Caudate nucleus (tissue), 63 donors: ENCODE measurements at places on chromosomes 16 and 17.

DNA sequence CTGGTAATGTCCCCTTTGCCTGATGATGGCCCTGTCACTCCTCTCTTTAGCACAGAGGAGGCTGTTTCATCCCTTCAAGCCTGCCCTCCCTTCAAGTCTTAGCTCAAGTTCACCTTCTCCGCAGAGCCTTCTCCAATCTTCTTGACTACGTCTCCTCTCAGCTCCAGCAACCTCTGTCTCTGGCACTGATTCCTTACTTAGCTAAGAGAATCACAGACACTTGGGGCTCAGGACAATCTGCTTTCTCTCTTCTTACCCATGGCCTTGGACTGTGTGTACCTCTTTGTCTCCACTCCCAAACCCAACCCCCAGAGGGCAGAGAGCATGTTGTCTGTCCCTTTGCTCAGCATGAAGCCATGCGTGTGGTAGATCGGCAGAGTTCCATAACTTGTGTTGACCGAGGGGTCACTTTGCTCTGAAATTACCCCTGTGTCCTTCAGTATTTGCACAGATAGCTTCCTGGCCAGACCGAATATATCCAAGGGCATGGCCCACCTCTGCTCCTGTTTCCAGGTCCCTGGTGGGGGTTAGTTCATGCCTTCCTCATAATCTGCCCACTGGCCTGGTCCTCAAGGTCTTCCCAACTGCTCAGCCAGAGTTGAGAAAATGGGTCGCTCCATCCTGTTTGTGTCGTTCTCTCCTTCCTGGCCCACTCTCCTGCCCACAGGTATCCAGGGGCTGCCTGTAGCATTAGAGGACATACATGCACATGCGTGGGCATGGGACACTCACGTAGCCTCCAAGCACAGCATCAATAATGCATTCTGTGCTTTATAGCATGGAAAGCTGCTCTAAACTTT, 41.6 kb downstream of the MAPT start:
- DNase-seq = no peak

DNA sequence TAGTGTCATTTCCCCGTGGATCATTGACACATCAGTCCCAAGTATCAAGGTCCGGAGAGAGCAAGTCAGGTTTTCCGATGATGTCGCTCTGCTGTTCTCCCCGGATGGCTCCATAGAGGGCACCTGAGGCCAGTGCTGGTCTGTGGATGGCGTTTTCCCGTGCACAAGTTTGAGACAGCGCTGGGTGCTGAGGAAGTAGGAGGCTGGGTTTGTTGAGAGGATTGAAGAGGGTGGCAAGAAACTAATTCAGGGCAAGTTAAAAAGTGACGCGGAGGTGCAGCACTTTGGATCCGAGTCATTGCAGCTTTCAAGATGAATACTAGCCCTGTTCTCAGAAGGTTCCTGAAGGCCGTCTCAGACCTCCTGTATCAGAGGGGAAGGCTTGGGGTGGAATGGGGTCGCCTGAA, 7.7 kb downstream of the NUBP1 start:
- no peak for DNase-seq

- no peak for DNase-seq
Measured at GRCh38 chr17:48278760-48279491, 151.1 kb downstream of the SKAP1 start.

DNA sequence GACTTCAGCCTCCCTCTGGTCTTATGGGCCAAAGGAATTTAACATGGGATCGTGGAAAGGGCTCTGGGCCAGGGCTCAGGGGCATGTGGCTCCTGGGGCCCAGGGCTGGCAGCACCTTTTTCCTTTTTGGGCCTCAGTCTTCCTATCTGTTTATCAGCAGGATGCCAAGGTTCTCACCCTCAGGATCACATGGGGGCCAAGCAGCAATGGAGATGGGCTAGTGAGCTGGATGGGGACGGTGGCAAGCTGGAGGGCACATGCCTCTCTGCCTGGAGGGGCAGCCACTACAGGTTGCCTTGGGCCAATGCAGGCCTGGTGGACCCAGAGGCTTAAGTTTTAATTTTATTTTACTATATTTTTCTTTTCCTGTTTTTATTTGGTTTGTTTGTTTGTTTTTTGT, 95.4 kb downstream of the CYLD start:
- no peak for DNase-seq

- DNase-seq = no peak
Measured at GRCh38 chr16:69820926-69821541, 58.9 kb downstream of the WWP2 start.

DNA sequence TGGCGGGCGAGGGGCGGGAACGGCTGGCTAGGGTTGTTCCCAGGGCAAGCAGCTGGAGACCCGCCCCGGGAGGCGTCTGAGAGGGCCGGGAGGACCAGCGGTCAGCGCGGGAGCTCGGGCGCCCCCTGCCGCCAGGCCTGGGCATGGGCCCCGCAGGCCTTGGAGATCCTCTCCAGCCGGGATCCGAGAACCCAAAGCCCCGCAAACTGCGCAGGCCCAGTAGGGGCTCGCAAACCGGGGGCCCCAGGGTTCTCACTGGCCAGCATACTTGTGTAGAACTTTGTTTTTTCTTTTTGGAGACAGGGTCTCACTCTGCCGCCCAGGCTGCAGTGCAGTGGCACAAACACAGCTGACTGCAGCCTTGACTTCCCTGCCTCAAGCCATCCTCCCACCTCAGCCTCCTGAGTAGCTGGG, 20.8 kb upstream of the ZNF423 start:
- no peak for DNase-seq

DNA sequence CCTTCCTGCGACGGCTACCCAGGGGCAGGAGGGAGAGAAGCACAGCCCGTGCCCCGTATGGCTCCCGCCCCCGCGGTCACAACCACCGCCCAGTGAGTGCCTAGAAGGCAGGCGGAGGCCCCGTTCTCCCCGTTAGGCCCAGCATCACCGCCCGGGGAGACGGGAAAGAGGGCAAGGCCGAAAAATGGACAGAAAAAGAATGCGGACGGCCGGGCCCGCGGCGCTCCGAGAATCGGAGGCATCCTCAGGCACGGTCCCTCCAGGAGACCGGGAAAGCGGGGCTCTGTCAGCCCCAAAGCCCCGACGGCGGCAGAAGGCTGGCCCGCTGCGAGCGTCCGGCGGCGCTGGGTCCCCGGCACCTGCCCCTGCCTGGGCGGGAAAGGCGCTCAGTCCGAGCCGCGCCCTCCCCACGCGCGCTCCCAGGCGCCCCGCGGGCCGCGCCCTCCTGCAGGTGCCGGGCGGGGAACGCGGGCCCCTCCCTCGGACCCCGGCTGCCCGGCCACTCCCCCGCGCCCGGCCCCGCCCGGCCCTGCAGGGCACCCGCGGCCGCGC, 407 bp downstream of the MCRIP1 start:
- DNase-seq = no peak

DNA sequence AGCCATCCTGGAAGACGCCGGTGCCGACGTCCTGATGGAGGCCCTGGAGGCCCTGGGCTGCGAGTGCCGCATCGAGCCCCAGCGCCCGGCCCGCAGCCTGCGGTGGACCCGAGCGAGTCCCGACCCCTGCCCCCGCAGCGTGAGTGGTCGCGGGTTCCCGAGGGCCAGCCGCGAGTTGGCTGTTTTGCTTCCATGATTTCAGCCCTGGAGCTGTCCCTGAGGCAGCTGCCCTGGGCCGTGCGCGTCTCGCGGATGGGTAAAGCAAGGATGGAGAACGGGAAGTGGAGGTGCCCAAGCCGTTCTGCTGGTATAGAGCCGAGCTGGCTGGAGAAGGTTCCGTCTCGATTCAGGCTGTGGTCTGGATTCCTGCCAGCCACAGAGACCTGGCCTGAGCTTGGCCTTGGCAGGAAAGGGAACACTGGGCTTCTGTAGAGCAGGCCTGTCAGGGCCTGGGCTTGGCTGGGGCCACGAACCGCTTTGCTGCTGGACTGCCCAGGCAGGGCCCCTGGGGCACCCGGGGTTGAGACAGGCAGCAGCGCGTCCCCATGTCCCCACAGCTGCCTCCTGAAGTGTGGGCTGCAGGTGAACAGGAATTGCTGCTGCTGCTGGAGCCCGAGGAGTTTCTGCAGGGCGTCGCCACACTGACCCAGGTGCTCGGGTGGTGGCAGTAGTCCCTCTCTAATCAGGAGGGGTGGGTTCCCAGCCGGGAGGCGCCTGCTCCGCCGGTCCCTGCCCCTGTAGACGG, 941 bp upstream of the MRPS34 start:
- DNase-seq = peak; percentile 46

DNA sequence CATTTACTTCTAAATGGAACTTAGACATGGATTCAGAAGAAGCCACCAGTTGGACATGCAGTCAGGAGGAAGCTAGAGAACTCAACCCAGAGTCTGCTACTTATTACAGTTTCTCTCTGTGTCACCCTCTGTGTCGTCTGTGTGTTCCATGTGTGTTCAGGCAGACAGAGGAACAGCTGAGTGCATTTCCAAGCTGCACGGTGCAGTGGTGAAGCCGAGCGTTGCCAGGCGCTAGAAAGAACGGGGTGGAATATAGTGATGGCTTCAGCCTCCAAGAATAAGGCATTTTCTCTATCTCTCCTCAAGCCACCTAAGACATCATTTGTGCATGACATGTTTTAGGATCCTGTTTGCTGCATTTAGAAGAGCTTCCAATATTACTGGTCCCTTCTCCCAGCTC, 101.1 kb upstream of the CCL2 start:
- DNase-seq = no peak

DNA sequence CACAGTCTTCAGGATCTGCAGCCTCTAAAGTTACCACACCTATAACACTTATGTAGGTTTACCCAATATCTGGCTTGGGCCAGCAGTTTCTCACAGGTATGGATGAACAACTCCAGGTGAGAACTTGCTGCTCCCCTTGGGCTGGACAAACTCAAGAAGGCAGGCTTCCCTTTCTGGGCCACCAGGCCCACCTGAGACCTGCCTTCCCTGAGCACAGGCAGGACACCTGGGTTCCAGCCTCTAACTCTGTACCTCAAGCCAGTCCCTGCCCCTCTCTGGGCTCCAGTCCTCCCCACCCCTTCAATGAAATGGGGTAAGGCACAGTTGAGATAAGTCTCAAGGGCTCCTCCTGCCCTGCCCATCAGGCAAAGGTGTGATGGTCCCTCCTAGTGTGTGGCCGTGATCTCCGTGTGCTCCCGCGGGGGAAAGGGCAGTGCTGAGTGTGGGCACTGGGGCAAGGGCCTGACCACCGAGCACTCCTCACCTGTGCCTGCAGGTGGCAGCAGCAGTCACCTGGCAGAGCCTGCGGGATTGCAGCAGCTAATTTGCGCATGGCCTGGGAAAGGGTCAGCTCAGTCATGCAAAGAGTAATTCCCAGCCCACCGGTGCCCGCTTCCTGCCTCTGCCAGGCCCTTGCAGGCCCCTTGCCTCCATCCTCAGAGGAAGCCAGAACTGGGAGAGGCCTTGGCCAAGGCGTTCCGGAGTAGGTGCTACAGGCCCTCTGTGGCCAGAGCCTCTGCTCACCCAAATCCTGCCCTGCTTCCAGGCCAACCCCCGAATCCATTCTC, 28.2 kb upstream of the ADGRG1 start:
- DNase-seq = peak; percentile 29

- no peak for DNase-seq
Measured at GRCh38 chr16:84514874-84515835, 10.7 kb upstream of the MEAK7 start.

- DNase-seq = no peak
Measured at GRCh38 chr17:78628547-78629435, 51.6 kb upstream of the DNAH17 start.

DNA sequence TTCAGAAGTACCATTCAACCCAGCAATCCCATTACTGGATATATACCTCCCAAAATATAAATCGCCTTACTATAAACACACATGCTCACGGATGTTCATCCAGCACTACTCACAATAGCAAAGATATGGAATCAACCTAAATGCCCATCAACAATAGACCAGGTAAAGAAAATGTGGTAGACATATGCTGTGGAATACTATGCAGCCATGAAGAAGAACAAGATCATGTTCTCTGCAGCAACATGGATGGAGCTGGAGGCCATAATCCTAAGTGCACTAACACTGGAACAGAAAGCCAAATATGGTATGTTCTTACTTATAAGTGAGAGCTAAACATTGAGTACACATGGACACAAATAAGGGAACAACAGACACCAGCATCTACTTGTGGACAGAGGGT, 7.8 kb downstream of the ALOX15 start:
- DNase-seq = no peak

- DNase-seq = peak; percentile 56
Measured at GRCh38 chr16:85821390-85822135, 22.1 kb downstream of the COX4I1 start.

GRCh38 chr17:32355649-32356377, 5.9 kb downstream of the ZNF207 start:
- DNase-seq = no peak

DNA sequence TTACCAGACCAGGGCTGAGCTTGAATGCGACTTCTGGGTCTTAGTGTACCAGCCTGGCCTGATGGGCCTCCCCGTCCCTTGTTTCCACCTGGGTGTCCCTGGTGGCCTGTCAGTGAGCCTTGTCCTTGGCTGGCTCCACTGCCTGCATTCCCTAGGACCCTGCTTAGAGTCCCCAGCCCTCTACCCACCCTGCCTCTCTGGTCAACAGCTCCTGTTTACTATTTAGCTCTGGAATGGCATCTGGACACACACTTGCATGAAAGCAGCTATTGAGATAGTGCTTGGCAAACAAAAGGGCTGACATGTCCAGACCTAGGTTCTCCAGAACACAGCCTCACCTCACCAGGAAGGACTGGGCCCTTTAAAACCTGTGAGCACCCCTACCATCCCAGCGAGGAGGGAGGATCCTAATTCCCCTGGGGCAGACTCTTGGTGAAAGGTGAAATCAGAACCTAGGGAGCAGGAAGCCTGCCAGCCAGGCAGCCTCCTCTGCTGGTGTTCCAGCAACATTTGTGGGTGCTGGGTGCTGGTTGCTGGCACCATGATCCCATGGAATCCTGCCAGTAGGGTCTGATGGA, 38.8 kb downstream of the RAI1 start:
- no peak for DNase-seq

GRCh38 chr17:56489980-56490379, 103.5 kb upstream of the NOG start:
- no peak for DNase-seq

GRCh38 chr17:50396261-50397110, 837 bp downstream of the LRRC59 start:
- DNase-seq = no peak

- no peak for DNase-seq
Measured at GRCh38 chr17:1289695-1290094, 10.2 kb downstream of the TRARG1 start.
